Neural progenitor cell (in vitro differentiated cells): ENCODE measurements at places on chromosomes 2 and 18. TPM values are rescaled to one million over a fixed set of nuclear protein-coding genes. Genes with fewer than 3 reads are reported as not detected.

Gene FARSB
- total RNA-seq: 16.4 and 25.0 TPM in 2 replicates

DNA sequence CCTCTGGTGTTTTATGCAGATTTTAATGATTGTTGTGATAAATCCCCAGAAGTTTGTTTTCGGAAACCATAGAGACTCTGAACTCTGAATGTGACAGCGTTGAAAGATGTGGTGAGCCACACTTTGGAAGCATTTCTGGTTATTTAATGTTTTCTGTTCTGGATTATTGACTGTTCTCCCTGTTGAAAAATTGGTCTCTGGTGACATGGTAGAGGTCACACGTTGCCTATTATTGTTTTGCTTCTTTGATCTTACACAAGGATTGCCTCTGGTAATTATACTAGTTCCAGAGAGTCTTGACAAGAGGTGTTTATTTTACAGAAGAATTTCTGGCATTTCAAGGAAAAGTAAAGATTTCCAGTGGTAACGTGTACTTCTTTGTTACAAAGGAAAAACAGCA, 127.1 kb downstream of the GREB1L start:
- no peak for DNase-seq

DNA sequence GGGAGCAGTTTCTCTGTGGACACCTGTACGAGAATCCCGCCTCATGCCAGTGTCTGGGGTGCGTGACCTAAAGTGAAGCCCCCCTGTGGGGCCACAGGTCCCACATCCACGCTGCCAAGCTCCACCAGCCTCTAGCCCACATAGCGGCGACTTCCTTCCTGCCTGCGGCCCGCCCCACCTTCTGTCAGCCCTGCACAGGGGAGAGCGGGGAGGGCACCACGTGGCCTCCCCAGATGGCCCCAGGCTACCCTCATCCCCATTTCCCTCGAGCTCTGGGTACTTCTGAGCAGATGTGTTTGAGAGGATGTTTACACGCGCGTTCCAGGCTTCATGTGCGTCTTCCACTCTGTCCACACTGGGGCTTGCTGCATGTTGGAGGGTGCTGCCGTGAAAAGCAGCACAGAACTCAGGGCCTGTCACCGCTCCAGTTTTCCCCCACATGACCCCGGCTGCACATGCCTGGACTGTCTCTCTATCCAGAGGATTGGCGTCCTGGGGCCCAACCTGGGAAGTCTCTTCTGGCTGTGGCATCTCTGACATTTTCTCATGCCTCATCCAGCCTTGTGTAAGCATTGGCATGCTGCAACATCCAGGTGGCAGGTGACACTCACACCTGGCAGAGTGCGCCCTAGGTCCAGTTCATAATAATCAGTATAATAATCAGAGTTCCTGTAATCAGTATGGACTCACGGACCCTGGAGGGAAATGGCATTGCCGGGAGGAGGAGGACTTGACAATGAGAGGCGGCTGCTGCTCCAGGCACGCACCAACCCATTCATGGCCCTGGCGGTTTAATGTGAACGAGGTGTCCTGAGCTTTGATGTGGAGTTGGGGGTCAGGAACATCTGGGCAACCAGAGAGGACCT, 146.3 kb upstream of the TWIST2 start:
- DNase-seq: no peak

- DNase-seq: no peak
Observed at GRCh38 chr18:55421615-55422419, 166.2 kb downstream of the TCF4 start.

DNA sequence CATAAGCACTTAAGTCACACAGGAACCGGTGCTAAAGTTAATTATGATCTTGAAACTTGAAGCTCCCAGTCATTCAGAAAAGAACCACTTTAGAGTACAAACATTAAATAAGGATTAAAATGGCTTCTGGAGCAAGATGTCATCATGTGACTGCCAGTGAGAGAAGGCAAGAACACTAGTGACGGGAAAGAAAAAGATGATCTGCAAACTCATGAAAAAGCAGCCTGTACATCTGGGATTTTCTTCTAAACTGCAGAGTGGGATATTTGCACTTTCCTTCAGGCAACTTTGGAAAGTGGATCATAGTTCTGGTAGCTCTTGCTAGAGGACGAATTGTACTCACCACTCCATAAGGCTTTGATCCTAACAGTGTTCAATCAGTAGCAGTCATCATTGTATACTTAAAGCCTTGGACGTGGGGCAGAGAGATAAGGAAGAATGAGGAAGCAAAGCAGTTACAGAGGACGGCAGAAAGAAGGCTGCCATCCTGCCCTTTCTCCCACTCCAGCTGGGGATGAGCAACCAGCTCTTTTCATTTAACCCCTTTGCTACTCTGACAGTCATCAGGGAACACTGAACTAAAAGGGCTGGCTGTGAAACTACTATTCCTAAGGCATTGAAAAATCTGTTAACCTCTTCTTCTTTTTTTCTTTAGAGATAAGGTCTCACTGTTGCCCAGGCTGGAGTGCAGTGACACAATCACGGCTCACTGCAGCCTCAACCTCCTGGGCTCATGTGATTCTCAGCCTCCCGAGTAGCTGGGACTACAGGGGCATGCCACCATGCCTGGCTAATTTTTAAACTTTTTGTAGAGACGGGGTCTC, 18.1 kb downstream of the ABHD3 start:
- DNase-seq: no peak
